ENCODE measurements at places on chromosomes 2 and 18.

DNA sequence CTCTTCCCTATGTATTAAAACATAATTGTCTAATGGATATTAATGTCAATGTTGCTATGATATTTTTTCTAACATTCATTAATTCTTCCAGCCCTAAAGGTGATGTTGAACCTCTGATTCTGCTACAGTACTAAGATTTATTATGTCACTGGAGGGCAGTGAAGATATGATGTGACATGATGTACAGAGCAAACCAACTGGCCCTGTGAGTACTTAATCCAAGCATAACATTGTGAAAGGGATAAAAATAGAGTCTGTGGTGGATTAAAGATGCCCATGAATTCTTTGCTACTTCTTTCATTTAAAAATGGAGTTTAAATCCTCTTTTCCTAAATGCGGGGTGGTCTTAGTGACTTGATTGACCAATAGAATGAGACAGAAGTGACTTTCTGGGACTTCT, 51.8 kb downstream of the IL1R2 start:
- no peak for DNase-seq

DNA sequence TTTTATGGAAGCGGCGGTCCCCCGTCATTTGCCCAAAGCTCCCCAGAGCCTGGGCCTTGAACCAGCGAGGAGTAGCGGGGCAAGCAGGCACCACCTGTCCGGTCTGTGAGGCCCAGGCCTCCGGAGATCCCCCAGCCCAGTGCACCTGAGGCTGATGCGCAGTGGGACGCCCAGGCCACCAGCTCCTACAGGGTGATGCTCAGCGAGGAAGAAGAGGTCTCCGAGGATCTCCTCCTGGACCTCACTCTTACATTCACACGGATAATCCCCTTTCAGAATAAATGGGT, 220.2 kb downstream of the NDUFA10 start:
- DNase-seq: no peak

DNA sequence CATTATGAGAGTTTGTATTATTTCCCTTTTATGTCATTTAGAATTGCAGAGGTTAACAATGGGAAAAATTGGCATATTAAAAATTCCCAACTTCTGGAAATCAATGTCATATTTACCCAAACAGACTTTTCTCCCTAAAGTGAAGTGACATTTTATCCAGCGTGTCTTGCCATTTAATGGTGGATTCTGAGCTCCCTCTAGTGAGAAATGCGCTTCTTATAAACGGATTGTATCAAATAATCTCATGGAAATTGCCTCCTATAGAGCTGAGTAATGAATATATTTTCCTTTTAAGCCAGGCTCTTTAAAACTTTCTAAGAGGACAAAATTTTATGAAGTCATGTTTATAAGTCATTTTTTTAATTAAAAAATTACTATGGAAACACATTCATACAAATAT, 5.7 kb upstream of the GCFC2 start:
- no peak for DNase-seq

- no peak for DNase-seq
Measured at GRCh38 chr2:58215429-58215828, 25.7 kb downstream of the FANCL start.

DNA sequence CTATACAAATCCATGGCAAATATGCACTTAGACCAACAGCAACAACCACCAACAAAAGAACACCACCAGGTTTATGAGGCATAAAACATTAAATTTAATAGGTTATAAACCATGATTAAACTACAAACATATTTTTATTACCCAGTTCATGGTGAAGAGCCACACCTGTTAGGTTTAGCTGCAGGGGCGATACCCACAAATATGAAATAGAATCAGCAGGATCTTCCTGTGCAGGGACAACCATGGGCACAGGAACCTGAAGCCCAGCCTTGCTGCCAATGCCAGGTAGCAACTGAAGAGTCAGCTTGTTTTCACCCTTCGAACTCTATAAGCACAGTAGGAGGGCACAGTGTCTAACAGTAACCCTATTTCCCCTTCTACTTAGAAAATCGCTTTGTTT, 675.0 kb downstream of the SATB2 start:
- no peak for DNase-seq
